Lung (tissue), 17 donors: ENCODE measurements at places on chromosomes 2 and 18. TPM values are rescaled to one million over a fixed set of nuclear protein-coding genes. Genes with fewer than 3 reads are reported as not detected.

- no peak for DNase-seq
Observed at GRCh38 chr2:164868563-164869419, 27.2 kb upstream of the COBLL1 start.

DNA sequence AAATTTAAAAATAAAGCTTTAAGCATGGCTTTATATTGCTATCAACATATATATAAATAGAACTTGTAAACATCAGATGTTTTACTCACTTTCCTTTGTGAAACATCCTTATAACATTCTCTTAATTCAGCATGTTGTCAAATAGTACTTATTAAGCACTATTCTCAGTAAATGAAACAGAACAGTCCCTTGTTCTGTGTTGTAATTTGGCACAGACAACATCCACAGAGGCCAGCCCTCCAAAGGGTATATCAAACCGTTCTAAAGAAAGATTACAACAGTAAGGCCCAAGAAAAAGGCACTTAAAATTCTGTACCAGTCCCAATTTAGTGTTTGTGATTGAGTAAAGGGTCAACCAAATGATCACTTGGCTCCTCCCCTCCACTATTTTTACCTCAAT is 46.0 kb downstream of the GAREM1 start:
- peak; percentile 73 for DNase-seq

DNA sequence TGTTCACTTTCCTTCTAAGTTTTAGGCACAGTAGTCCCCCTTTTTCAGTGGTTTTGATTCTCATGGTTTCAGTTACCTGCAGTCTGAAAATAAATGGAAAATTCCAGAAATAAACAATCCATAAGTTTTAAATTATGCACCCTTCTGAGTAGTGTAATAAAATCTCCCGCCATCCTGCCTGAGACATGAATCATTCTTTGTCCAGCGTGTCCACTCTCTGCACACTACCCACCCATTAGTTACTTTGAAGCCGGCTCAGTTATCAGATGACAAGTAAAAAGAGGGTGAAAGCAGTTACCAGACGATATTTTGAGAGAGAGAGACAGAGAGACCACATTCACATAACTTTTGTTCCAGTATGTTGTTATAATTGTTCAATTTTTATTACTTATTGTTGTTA is 400.5 kb downstream of the TMX3 start:
- DNase-seq, result no peak

DNA sequence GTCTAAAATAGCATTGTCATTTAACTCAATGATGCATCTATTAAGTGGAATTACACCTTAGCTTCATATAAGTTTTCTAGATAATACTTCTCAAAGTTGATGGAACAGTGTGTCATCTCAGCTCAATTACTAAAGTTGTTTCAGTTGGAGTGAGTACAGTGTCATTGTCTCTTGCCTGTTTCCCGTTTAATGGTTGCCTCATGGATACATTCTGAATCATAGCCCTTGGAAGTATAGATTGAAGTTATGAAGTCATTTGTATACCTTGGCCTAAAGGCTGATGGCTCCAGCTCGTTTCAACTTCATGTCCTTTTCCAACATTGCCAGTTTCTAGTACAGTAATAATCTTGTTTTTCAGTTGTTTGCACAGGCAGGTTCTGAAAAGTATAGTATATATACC is 130.5 kb upstream of the NOSTRIN start:
- DNase-seq, result no peak

DNA sequence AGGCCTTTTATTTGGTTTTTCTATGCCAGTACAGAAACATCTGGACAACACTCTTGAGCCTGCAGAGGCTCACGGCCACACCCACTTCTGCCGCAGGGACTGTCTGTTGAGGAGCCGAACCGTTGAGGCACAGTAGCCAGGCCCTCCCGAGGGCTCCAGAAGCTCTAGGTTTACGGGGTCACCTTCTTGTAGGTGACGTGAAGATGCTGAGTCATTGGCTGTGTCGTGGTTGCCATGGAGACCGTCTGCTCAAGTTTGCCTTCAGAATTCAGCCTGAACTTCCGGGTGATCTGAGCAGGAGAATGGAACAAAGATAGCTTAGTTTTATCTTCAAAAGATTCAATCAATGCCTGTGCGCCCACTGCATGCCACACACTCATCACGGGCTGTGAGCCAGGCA is 25.9 kb downstream of the BOK start:
- no peak for DNase-seq

- DNase-seq, result peak; percentile 63
Observed at GRCh38 chr2:177161741-177162460, 50.7 kb upstream of the HNRNPA3 start.

DNA sequence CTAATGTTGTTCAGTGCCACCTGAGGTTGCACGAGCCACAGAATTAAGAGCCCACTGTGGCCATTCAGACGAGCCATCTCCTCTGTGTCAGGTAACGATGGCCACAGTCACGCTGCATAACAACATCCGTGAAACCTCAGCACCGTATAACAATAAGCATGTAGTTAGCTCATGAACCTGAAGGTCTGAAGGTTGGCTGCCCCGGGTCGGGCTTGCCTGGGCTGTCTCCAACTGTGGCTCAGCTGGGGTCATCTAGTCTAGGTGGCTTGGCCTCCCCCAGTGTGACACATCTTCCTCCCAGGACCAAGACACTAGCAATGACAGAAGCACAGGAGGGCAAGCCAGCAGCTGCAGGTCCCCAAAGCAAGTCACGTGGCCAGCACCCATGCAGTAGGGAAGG is 258.0 kb downstream of the GLI2 start:
- DNase-seq, result no peak

- DNase-seq, result no peak
Observed at GRCh38 chr2:176147800-176148496, 3.4 kb upstream of the HOXD4 start.

GRCh38 chr2:11505652-11506610 is 27.9 kb upstream of the GREB1 start:
- DNase-seq, result peak; percentile 40

DNA sequence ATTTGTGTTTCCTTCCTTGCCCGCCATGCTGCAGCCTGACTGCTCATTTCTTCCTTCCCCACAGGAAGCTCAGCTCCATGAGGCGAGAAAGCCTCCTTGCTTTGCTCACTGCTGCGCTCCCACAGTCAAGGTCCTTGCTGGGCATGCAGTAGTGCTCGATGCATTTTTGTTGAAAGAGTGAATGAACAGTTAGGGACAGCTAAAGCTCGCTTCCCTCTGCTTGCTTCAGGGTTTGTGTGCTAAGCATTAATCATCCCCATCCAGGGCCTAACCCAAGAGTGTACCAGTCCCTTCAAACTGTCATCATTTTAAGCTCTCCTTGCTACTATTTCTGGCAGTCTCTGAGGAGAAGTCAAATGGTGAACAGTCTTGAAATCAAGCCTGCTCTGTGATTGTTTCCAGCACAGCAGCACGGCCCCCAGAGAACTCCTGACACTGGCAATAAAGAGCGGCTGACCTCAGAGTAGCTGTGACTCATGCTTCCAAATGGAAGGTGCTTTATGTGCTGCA is 171.7 kb upstream of the SOX11 start:
- DNase-seq, result peak; percentile 32

GRCh38 chr2:172307800-172308199 is 119.6 kb upstream of the ITGA6 start:
- peak; percentile 77 for DNase-seq

DNA sequence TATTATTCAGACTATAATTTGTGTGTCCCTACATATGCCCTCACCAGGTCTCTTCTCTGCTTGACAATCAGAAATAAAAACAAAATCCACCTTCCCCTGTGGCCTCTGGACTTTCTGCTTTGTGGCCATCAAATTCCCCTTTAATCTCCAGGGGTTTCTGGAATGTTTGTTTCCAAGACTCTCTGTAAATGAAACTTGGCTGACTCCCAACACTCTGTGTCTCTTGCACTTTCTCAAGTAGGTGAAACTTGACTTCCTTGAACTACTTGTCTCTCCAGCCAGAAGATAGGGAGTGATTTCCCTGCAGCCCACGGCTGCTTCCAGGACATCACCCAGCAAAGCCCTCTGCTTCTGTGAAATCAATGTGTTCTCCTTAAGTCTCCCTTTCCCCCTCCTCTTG is 54.1 kb upstream of the AQP4 start:
- DNase-seq, result peak; percentile 64

- DNase-seq, result peak; percentile 45
Observed at GRCh38 chr2:71788186-71788525, 334.8 kb downstream of the DYSF start.

GRCh38 chr2:218959141-218959731 is at the start of gene CDK5R2:
TSS of gene CDK5R2 (plus strand) at chr2:218959666. CDS start at chr2:218959821, 155 bp downstream.
- DNase-seq, result peak; percentile 91

DNA sequence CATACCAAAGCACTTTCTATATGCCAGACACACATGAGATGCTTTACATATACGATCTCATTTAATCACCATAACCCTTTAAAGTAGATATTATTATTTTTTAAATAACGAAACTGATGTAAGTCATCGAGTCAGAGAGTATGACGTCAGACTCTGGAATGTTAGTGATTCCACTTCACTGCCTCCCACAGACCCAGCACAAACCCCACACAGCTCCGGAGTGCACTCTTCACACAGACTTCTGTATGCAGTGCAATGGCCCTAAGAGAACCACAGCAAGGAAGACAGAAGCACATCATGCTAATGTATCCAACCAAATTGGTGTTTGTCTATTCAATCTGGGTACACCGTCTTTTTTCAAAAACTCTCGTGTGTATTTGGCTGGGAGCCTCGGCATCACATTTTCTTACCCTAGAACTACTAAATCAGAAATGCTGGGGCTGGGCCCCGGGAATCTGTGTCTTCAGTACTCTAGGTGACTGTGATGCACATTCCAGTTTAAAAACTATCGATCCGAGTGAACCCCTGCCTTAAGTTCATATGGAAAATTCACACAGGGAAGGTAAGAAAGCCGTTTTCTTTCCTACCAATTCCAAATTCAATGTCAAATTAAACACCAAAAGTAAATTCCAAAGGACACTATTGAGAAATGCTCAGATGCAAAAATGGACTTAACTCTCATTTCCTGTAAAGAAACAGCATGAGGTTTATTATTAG is 117.7 kb upstream of the ACVR1C start:
- no peak for DNase-seq

GRCh38 chr18:10140461-10141282 is 226.9 kb downstream of the VAPA start:
- peak; percentile 40 for DNase-seq

- no peak for DNase-seq
Observed at GRCh38 chr2:191756761-191757160, 78.8 kb downstream of the NABP1 start.

DNA sequence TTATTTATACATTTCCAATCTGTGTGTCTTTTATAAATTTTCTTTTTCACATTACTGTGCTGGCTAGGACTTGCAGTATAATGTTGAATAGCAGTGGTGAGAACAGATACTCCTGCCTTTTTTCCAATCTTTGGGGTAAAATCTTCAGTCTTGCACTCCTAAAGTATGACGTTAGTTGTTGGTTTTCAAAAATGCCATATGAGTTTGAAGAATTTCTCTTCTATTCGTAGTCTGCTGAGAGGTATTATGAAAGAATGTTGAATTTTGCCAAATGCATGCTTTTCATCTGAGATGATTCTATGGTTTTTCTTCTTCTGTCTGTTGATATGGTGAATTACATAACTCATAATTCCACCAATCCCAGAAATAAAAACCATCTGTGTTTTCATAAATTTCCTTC is 335.3 kb upstream of the CHST9 start:
- DNase-seq, result no peak

DNA sequence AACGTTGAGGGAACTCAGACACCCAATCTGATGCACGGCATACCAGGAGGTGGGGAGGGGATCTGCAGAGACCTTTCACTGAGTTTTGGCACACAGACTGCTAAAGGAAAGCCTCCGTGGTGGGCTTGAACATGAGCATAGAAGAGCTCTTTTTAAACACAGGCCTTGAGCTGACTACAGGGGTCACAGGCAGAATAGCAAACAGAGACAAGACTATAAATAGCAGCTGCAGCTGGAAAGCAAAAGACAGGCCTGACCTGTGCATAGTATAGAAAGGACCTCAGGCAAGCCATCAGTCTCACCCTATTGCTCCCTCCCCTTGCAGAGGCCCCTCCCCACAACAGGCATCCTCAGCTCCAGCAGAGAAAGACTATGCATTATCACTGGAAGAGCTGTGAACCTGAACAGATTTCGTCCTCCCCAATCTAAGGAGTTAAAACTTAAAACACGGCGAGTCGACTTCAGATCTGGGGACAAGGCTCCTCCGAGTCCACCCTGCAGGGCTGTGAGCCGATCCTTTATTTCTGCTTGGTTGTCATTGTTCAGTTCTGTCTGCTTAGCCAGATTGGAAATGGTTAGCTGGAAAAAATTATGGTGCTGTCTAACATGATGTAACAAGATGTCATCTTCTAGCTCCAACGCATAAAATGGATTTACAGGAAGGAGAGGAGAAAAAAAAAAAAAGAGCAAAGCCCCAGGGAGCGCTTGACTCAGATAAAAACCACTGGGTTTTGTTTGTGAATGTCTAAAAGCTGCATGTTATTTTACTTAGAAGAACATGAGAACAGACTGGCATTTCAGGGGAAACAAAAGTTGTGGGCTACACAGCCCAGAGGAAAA is 25.2 kb upstream of the LCLAT1 start:
- DNase-seq, result peak; percentile 58

- DNase-seq, result no peak
Observed at GRCh38 chr2:98801921-98802321, 71.0 kb upstream of the MGAT4A start.

- peak; percentile 82 for DNase-seq
Observed at GRCh38 chr2:169109502-169110409, 40.4 kb downstream of the DHRS9 start.

DNA sequence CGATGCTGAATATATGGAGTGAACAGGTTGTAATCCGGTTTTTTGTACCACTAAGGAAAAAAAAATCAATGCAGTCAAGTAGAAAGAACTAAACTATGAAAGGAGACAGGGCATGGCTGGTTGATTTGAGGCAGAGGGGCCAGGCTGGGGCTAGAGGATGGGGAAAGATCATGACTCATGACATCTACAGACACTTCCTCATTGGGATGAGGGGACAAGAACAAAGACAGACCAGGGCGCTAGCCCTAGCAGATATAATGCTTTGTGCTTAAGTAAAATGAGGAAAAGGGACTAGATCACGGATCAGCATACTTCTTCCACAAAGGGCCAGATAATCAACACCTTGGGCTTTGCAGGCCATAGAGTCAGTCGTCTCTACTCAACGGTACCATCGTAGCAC is 55.8 kb downstream of the ST6GAL2 start:
- no peak for DNase-seq

GRCh38 chr2:74503506-74504475 is 3.7 kb downstream of the PCGF1 start:
- peak; percentile 11 for DNase-seq

The TMEM178A gene
- polyA plus RNA-seq, result 1.4 TPM

The FTCDNL1 gene
- polyA plus RNA-seq, result 1.6 TPM

The PRSS56 gene
- not detected for polyA plus RNA-seq

The SERPINB13 gene
- 1.4 TPM for polyA plus RNA-seq

The IL37 gene
- not detected for polyA plus RNA-seq

The GPR155 gene
- polyA plus RNA-seq, result 0.65 TPM

The NT5C1B gene
- not detected for polyA plus RNA-seq

The STARD6 gene
- not detected for polyA plus RNA-seq

The KCNF1 gene
- 0.06 TPM for polyA plus RNA-seq
